ENCODE measurements at places on chromosomes 4 and X. TPM values are rescaled to one million over a fixed set of nuclear protein-coding genes. Genes with fewer than 3 reads are reported as not detected.

Gene CYBB
- 12.1 TPM for total RNA-seq

Gene ZNF81
- total RNA-seq: 5.2 TPM

Gene ZFP42
- total RNA-seq: 0.61 TPM

DNA sequence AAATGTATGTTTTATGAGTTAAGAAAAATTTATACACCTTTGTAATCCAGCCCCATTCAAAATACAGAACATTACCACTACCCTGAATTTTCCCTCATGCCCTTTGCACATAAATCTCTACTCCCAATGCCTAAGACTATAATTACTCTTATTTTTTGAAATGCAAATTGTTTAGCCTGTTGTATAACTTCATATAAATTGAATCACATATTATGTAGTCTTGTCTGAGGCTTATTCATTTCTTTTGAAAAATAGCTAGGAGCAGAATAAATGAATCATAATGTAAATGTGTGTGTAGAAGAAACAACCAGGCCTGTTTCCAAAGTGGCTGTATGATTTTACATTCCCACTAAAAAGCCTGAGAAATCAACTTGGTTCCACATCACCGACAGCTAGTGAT is 319.8 kb downstream of the DCAF12L2 start:
- H3K27ac ChIP-seq: no peak overlapping the region
- no peak overlapping the region for H3K4me3 ChIP-seq
- no peaks in the 10 kb centered on the region for H3K4me1 ChIP-seq
- no peak for DNase-seq
- H3K27me3 ChIP-seq: no peaks in the 10 kb centered on the region

- H3K27me3 ChIP-seq: no peaks in the 10 kb centered on the region
- no peak overlapping the region for H3K27ac ChIP-seq
- H3K4me1 ChIP-seq: no peaks in the 10 kb centered on the region
- no peaks in the 10 kb centered on the region for H3K36me3 ChIP-seq
- H3K4me3 ChIP-seq: no peak overlapping the region
- no peak for DNase-seq
Measured at GRCh38 chrX:153771415-153772315, 7.6 kb downstream of the PLXNB3 start.

All from upper lobe of left lung (tissue), 6 donors.